ENCODE measurements at places on chromosomes 11 and 22. TPM values are rescaled to one million over a fixed set of nuclear protein-coding genes. Genes with fewer than 3 reads are reported as not detected.

- DNase-seq, result no peak
These were observed 80.8 kb downstream of the ST3GAL4 start for GRCh38 chr11:126436209-126436755.

DNA sequence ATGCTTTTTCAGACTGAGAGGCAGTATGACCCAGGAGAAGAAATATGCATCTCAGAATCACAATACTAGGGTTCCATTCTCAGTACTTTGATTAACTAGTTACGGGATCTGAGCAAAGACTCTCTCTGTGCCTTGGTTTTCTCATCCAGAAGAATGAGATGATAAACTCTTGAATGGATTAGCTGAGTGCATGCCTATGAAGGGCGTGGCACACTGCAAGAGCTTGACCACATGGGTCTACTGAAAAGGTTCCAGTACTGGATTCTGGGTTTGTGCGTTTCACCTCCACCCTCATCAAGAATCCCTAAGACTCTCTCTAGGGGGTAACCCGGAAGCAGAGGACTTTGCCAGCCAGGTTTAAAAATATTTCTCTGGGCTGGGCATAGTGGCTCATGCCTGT lies 25.6 kb downstream of the PGA5 start:
- DNase-seq, result no peak

- DNase-seq, result no peak
These were observed 49.2 kb downstream of the PAK1 start for GRCh38 chr11:77424644-77425043.

DNA sequence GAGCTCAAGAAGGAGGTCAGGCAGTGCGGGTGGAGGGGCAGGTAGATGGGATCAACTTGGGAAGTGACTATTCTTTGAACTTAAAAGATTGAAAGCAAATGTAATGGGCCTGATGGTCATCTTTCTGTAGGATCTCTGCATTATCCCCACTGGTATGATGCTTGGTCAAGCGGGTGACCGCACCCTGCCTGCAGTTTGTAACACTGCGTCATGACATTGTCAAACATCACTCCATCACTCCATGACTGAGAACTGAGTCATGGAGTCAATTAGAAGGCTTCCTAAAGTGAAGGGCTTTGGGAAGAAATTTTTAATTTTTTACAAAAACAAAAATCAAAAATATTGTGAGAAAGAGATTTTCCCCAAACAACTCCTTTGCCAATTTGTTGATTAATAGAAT lies 62.4 kb upstream of the BMAL1 start:
- DNase-seq, result no peak

GRCh38 chr11:3808861-3809623 lies 682 bp downstream of the PGAP2 start:
- no peak for DNase-seq

DNA sequence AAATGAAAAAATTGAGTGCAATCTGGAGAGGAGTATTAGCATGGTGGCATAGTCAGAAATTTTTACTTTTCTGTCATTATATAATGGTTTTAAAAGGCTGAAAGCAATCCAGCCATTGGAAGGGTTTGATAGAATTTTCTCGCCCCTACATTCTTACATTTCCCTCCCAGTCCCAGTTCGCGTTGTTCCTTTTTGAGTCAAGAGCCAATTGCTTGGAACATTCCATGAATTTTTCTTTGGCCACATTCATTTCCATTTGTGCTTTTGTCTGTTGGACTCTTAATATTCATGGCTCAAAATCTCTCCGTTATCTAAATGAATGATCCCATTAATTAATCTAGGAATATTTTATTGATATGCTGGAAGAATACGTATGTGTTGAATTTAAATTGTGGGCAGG lies 66.0 kb downstream of the GRK3 start:
- no peak for DNase-seq

DNA sequence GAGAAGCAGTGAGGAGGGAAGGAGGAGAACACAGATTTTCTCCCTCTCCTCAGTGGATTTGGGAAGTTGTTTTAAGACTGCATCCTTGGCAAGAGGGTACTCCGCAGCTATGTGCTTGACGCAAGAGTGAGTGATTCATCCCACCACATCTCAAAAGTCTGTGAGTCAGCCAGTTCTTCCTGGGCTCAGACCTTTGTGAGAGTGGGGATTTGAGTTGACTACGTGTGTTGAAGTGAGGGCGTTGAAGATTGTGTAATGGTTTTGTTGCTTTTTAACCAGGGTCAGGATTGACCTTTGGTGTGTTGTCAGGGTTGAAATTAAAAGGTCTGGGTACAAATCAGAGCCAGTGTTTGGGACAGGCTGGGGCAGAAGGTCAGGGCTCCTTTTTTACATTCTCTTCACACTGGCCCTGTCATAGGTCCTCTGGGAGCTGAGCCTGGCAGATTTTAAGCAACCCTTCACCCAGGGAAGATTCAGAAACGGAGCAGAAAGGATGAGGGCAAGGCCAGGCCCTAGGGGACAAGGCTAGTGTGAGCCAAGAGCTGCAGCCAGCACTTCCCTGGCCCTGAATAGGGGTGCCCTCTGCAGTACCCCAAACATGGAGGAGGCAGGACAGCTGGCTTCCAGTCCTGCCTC lies 4.2 kb upstream of the C11orf86 start:
- DNase-seq, result no peak

DNA sequence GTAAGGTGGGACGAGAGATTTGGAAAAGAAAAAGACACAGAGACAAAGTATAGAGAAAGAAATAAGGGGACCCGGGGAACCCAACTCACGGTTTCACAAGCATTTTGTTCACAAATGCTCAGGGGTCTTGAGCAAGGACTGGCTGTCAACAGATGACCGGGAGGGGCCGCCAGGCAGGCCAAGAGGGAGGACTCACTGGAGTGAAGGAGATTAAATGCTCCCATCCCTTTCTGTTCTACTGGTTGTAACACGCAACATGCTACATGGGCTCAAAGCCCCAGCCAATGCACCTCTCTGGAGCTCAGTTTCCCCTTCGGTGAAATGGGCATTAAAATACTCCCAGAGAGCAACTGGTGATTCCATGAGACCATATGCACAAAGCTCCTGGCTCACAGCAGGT lies 13.4 kb downstream of the SHANK2 start:
- peak; percentile 62 for DNase-seq

DNA sequence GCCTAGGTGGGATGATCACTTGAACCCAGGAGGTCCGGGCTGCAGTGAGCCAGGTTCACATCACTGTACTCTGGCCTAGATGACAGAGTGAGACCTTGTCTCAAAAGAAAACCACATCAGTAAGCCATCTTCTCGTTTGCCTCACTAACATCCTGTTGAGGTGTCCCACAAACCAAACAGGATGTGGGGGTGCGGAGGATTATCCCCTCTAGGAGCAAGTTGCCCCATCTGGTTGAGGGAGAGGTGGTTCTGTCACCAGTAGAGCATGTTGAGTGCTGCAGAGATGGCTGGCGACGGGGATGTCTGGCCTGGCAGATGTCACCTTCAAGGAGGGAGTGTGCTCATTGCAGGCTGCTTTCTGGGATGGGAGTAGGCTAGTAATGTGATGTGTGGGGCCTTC lies 72.4 kb downstream of the ZNRF3 start:
- no peak for DNase-seq

DNA sequence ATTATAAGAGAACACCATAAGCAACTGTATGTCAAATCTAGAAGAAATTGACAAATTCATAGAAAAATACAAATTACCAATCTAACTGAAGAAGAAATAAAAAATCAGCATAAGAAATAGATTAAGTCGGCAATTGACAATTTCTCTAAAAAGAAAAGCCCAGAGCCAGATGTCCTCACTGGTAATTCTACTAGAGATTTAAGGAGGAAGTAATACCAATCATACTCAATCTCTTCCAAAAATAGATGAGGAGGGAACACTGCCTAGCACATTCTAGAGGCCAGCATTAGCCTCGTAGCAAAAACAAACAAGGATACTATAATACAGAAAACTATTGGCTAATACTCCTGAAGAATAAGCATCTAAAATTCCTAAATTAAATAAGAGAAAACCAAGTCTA lies 40.4 kb upstream of the IGLL5 start:
- no peak for DNase-seq

- DNase-seq, result no peak
These were observed 67.6 kb upstream of the ARHGAP42 start for GRCh38 chr11:100619484-100619883.

DNA sequence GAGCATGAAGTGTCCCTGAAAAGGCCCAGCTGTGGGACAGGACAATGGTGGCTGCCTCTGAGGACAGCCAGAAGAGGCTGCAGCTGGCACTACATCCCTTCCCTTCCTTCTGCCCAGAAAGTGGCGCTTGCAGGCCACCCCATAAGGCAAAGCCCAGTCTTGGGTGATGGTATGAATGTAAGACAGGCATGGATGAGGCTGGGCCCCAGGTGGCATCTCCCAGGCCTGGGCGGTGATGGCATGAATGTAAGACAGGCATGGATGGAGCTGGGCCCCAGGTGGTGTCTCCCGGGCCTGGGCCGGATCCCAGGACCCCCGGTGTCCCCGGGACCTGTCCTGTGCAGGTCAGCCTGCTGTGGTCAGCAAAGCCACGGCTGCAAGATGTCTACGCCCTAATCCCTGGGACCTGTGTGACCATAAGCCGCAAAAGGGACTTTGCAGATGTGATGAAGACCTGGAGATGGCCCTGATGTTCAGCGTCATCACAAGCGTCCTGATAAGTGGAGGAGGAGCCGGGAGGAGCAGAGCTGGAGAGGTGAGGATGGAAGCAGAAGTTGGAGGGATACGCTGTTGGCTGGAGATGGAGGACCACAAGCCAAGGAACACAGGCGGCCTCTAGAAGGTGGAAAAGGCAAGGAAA lies 181.1 kb downstream of the CTTN start:
- peak; percentile 49 for DNase-seq

GRCh38 chr22:30562366-30562765 lies 12.1 kb downstream of the GAL3ST1 start:
- no peak for DNase-seq

DNA sequence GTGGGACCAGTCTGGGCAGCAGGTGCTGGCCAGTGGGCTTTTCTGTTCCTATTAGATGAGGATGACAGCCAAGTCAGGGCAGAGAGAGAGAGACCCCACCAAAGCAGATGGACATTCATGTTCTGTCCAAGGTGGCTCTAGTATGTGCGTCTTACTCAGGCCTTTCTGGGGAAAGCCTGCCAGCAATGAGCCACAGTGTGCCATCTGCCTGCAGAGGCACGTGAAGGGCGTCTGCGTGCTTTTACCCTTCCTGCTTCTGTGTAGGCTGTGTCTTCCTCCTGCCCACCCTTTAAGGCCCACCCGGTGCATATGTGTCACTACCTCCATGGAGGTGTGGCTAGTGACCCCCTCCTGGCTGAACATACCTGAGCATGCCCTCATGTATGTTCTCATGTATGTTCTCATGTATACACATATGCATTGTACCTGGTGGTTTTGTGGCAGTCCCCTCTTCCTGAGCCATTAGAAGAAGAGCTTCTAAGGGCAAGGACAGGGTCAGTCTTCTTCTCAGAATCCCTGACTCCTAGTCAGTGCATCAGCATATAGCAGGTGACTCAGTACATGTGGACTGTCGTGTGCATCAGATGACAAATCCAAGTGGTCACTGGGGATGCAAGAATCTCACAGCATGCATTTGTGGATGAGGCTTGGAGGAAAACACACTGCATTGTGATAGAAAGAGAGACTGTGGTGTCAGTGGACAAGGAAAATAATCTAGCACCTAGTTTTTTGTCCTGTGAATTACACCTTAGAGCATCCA lies 90.4 kb upstream of the YWHAH start:
- DNase-seq, result no peak

GRCh38 chr11:64858467-64859263 lies 14.2 kb upstream of the CDC42BPG start:
- DNase-seq, result no peak

GRCh38 chr11:77117492-77117891 lies 10.6 kb upstream of the MYO7A start:
- no peak for DNase-seq

DNA sequence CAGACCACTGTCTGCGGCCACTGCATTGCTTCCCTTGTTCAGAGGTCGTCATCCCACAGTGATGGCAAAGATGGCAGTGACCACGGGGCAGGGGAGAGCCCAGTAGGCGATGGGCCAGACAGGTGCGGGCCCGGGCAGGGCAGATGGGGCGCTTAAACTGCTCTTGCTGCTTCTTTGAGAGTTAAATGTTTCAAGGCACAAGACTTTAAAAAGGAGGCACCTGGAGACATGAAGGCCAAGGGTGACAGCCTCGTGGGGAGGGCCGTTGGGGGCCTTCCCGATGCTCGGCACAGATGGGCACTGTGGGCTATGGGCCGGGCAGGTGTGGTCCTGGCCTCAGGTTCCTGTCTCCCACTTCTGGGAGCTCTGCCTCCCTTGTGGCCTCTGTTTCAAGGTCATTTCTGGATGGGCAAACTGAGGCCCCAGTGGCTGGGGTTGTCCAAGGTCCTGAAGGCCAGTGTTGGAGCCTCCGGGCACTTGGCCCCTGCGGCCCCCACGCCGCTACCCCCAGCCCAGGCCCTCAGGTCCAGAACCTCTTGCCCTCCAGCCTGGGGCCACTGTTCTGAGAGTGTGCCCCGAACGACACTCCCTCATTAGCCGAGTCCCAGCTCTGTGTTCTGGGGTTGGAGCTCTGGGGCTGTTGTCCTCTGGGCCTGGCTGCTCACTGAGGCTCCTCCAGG lies 16.9 kb upstream of the CCDC188 start:
- no peak for DNase-seq

DNA sequence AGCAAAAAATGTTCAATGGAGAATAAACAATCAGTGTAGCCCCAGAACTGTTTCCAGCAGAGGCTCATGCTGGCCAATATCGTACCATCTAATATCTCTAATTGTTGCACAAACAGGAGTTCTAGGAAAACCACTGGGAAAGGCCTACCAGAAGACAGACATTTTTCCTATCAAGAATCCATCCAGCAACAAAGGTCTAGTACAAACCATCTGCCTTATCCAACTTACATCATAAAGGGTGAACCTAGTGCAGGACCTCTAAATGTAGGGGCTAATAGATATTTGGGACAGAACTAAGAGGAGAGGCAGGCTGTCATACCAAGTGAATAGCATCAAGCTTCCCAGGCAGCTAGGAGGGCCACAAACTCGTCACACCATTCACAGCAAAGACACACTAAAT lies 18.7 kb downstream of the PAX6 start:
- DNase-seq, result no peak

DNA sequence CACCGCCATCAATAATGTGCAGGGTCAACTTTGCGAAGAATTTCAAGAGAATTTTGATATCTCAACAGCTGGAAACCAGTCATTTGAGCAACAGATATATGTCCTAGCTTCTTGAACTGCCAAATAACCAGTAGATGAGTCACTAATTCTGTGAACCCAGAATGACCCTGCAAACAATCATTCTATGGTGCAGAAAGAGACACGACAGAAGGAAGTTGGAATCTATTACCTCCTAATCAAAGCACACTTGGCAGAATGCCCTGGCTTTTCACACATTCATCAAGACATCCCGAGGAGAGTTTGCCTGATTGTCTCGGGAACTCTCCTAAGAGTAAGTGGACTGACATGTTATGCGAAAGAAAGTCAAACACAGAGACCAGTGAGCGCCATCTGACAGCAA lies 621.1 kb downstream of the OPCML start:
- DNase-seq, result no peak

Gene ATG16L2
- total RNA-seq, result 29.5 TPM

Gene TMEM121B
- total RNA-seq, result 1.0 TPM

Gene P2RX3
- not detected for total RNA-seq

Gene MS4A6E
- 3.6 TPM for total RNA-seq

Gene CNGA4
- total RNA-seq, result not detected

Gene TRIM51G
- not detected for total RNA-seq

Gene DLG2
- total RNA-seq, result 2.8 TPM

Gene CRYBB3
- total RNA-seq, result not detected

Gene IL10RA
- total RNA-seq, result 32.1 TPM

Gene OR51B5
- total RNA-seq, result not detected

Gene OR2AG2
- total RNA-seq, result 0.06 TPM

Gene OR5W2
- total RNA-seq, result not detected
